Stimulated activated CD8-positive, alpha-beta memory T cell treated with anti-CD3 and anti-CD28 coated beads, Interleukin-12 subunit alpha, Interleukin-12 subunit beta, amount 100 ng/mL, for 1 hour (primary cell): ENCODE measurements at places on chromosomes 13 and 19.
A peak's percentile ranks its signal among the peaks of the same experiment; 100 is the strongest.

DNA sequence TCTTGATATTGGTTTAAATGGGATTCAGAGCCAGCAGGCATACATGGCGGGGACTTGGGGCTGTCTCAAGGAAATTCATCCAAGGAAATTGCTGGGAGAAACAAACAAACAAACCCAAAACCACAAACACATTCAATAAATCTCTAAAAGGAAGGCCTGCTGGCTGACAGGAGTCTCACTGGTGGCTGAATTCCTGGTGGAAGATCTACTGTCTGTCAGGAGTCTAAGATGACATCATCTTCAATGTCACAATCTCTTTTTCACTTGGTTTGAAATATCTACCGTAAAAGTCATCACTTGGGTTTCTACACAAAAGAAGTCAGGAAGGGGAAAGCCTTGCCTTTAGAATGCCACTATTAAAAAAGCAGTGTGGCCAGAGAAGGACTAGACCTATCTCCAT lies 87.9 kb downstream of the KLF5 start:
- DNase-seq = no peak

- DNase-seq = peak; percentile 12
These were observed 7.2 kb downstream of the AXL start for GRCh38 chr19:41226053-41226873.

DNA sequence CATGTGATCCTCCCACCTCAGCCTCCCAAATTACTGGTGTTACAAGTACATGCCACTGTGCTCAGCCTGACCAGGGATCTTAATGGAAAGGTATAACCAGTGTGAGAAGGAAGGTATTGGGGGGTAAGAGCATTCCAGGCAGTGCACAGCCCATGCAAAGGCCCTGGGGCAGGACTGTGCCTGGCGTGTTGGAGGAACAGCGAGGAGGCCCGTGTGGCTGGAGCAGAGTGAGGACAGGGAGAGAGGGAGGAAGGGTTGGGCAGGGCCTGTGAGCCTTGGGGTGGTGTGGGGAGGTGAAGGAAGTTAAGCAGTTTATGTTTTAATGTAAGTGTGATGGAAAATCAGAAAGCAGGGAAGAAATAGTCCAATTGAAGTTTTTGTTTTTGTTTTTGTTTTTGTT lies 1.6 kb downstream of the TMIGD2 start:
- no peak for DNase-seq

GRCh38 chr19:14413693-14414181 lies 5.4 kb downstream of the DDX39A start:
- DNase-seq = no peak

DNA sequence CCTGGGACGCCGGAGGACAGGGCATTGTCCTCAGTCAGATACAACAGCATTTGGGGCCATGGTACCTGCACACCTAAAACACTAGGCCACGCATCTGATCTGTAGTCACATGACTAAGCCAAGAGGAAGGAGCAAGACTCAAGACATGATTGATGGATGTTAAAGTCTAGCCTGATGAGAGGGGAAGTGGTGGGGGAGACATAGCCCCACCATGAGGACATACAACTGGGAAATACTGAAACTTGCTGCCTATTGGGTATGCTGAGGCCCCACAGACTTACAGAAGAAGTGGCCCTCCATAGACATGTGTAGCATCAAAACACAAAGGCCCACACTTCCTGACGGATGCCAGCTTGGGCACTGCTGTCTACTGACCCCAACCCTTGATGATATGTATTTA lies 1.4 kb upstream of the ICAM4 start:
- DNase-seq = no peak

DNA sequence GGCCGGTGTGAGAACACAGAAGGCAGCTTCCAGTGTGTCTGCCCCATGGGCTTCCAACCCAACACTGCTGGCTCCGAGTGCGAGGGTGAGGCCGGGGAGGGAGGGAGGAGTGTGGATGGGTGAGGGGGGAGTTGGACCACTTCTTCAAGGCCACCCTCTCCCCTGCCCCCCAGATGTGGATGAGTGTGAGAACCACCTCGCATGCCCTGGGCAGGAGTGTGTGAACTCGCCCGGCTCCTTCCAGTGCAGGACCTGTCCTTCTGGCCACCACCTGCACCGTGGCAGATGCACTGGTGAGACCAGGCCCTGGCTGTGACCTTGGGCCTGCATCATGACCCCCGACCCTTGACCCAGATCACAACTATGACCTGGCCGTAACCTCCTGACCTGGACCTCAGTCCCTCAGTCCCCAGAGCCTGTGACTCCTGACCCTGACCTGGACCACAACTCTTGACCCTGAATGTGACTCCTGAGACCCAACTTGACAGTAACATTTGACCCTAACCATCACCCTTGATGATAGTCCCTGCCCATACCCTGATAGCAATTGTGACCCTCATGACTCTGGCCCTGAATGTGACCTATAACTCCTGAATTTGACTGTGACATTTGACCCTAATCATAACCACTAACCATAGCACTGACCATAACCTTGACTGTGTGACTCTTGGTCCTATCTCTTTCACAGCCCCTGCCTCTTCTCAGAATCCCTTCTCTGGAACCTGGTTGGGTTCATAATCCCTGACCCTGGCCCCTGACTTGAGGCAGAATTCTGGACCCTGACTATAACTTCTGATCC lies 10.9 kb downstream of the LTBP4 start:
- no peak for DNase-seq

DNA sequence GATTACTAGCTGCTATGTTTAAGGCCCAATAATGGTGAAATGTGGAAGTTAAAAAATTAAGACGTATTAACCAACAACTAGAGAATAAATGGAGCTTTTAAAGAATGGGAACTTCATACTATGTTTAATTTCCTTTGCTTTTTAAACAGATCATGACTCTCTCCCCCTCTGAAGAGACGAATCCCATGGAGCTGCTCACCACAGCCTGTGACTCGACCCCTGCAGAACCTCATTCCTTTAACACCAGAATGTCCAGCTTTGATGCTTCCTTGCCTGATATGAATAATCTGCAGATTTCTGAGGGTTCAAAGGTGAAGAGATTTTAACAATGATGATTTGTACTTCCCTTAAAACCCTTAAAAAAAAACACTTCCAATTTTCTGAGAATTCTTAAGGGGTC lies 53.0 kb downstream of the ZAR1L start:
- no peak for DNase-seq

DNA sequence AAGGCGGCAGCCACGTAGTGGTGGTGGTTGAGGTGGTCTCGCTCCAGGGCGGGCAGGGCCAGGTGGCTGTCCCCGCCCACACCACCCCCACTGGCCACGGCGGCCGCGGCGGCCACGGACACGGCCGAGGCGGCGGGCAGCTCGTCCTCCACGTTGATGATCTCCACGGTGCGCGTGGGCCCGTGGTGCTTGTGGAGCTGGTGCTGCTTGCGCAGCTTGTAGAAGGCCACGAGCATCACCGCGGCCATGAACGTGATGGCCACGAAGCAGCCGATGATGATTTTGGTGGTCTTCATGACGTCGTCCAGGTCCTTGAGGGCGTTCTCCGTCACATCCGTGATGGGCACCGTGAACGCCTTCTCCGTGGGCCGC lies 4.0 kb upstream of the ASPDH start:
- no peak for DNase-seq

- no peak for DNase-seq
These were observed 5.1 kb downstream of the MCF2L start for GRCh38 chr13:112974125-112974524.

DNA sequence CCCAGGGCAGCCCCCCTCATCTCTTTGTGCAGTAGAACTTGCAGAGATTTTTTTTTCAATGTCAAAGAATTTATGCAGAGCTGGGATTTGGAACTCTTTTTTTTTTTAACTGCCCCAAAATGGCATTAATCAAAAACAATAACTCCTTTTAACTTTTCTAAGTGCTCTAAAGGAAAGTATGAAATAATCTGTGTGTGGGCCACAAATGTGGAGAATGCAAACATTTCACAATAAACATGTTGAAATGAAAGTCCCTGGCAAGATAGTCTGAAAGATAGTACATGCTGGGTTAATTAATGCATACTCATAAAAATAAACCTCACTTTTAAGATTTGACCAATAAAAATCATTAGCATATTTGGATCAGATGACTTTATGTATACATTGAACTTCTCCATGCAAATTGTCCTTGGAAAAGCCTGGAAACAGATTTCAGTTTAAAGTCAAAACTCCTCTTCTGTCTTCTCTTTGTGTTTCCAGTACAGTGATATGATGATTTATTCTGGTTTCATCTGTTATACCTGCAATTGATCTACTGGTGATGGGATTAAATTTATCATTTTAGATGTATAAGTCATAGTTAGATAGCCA lies 30.5 kb upstream of the ZNF536 start:
- no peak for DNase-seq

DNA sequence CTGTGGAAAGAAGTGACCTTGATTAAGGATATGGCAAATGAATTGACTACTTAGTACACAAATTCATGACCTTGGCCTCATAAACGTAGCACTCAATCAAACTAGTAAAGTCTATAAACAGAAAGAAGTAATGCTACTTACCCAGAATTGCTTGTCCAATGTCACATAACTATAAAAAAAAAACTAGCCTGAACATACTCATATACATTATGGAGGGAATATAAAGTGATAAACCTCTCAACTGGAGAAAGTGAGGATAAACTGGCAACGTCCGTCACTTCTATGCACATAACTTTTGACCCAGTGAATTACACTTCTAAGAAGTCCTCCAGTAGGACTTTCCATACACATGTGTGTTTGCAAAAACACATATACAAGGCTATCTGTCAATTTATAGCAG lies 7.7 kb upstream of the SERP2 start:
- DNase-seq = no peak

GRCh38 chr13:49840675-49841074 lies 48.2 kb upstream of the KPNA3 start:
- DNase-seq = no peak

- no peak for DNase-seq
These were observed 17.2 kb downstream of the MBNL2 start for GRCh38 chr13:97239306-97239705.

- DNase-seq = no peak
These were observed 5.3 kb downstream of the SMIM7 start for GRCh38 chr19:16654627-16655026.
